ENCODE measurements at places on chromosomes 1 and 21.

DNA sequence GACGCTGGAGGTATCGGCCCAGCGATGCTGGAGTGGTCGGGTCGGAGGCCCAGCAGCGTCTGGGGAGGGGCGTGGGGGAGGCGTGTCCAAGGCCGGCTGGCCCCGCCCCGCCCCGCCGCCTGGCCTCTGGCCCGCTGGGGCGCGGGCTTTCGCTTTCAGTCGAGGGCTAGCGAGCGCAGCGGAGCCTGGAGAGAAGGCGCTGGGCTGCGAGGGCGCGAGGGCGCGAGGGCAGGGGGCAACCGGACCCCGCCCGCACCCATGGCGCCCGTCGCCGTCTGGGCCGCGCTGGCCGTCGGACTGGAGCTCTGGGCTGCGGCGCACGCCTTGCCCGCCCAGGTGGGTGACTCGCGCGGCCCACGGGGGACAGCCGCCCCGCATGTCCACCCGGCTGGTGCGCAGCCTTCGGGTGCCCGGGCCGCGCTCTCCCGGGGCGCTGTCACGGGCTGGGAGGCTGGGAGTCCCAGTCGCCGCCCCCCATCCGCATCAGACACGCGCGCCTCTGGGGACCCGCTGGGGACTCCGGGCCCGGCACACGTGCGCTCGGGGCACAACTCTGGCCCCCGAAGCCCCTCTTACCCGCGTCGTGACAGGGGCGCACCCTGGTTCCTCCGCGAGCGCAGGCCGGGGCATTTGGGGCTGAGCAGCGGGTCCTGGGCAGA lies at the start of gene TNFRSF1B:
Gene TNFRSF1B, plus strand, starts transcription at position 158 of the 659 bp plus-strand sequence. Its CDS starts 101 bp downstream, at position 259.
- DNase-seq = peak; percentile 90

DNA sequence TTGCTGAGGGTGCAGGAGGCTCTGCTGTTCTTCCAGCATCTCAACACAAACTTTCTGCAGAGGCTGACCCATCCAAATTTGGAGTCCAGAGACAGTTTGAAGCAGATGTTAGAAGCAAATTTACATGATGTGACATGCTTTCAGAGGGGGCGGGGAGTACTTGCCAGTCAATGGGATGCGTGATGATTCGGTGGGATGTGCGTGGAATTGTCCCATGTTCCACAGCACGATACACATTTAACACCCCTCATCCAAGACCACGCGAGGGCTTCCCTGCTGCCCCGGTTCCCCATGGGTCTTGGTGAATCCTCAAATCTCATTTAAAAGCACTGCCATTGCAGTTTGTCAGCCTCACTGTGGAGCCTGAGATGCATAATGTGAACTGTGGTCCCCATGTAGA lies 78.6 kb upstream of the TLR5 start:
- DNase-seq = peak; percentile 28

DNA sequence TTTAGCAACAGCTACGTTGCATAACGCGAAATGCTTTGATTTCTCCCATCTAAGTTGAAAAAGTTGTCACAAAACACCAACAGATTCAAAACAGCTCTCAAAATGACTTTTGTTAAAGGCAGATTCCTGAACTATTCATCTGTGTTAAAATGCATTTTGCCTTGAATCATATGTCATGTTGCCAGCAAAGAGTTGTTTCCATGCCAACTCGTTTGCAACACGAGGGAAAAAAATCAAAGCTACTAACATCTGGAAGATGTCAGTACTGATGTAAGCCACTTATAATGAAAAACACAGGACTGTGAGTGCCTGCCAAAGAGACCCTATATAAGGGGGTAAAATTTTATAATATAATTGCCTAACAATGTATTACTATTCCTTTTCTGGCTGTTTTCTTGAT lies 182.7 kb upstream of the PTBP2 start:
- DNase-seq = no peak

GRCh38 chr1:228163007-228163753 lies 2.4 kb upstream of the IBA57 start:
- DNase-seq = no peak

- DNase-seq = no peak
Measured at GRCh38 chr1:33150522-33150921, 31.3 kb downstream of the TRIM62 start.

DNA sequence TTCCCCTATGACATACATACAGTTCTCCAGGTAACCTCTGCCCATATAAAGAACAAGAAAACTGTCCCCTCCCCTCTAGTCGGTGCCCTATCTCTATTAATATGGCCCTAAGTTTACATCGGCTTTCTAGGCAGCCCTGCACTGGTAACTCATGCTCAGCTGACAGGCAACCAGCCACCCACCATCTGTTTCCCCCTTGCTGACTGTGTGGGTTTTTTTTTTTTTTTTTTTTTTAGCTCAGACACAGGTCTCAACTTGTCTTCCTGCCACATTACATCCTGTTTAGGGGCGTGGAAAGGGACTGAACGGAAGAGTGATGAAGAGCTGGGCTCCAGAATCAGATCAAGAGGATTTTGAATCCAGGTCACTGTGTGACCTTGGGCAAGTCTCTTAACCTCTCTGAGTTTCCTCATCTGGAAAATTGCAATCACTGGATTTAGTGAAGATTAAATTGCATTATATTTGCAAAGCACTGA lies 14.0 kb downstream of the LAPTM5 start:
- no peak for DNase-seq

- DNase-seq = peak; percentile 33
Measured at GRCh38 chr21:42559326-42559725, 45.7 kb downstream of the SLC37A1 start.

GRCh38 chr1:160951443-160952128 lies 3.0 kb downstream of the ITLN2 start:
- DNase-seq = peak; percentile 86

Measured in activated CD8-positive, alpha-beta memory T cell treated with anti-CD3 and anti-CD28 coated beads for 24 hours (primary cell).